Activated naive CD8-positive, alpha-beta T cell treated with anti-CD3 and anti-CD28 coated beads for 36 hours (primary cell): ENCODE measurements at places on chromosomes 2 and 18.

- peak; percentile 2 for DNase-seq
Observed at GRCh38 chr18:7452331-7452730, 114.8 kb upstream of the PTPRM start.

DNA sequence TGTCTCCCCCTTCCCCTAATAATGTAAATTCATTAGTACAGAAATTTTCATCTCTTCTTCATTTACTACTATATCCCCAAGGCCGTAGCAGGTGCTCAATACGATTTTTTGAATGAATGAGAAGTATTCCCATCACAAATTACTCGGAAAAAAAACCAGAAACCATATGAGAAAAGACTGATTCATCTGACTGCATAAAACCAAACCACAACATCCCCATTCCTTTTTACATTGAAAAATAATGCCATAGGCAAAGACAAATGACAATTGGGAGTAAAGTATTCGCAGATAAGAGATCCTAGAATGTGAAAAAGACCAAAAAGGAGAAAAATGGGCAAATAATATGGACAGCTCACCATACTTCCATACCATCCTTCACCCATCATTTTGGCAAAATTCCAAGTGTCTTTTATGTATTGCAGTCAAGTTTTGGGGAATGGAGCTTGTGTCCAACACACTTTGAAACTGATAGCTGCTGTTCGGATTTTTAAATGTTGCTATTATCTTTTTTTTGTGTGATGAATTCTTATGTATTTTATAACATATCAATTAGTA, 1.5 kb downstream of the ZC3H8 start:
- no peak for DNase-seq

GRCh38 chr2:213232649-213233437, 51.4 kb upstream of the SPAG16 start:
- peak; percentile 33 for DNase-seq

DNA sequence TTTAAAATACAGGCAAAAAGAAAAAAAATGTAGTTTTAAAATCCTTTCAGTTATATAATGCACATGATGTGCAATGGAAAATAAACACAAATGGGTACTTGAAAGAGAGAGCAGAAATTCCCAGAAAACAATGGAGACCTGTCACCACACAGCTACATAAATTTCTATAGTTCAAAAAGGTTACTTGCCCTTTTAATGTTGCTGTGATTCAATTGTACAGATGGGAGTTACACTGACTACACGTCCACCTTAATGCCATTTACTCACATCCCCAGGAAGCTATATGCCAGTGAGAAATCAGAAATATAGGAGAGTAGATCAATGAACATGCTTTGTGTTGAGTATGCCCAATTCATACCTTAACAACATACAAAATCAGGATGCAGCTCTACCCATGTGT, 269.6 kb downstream of the ERBB4 start:
- DNase-seq = no peak

DNA sequence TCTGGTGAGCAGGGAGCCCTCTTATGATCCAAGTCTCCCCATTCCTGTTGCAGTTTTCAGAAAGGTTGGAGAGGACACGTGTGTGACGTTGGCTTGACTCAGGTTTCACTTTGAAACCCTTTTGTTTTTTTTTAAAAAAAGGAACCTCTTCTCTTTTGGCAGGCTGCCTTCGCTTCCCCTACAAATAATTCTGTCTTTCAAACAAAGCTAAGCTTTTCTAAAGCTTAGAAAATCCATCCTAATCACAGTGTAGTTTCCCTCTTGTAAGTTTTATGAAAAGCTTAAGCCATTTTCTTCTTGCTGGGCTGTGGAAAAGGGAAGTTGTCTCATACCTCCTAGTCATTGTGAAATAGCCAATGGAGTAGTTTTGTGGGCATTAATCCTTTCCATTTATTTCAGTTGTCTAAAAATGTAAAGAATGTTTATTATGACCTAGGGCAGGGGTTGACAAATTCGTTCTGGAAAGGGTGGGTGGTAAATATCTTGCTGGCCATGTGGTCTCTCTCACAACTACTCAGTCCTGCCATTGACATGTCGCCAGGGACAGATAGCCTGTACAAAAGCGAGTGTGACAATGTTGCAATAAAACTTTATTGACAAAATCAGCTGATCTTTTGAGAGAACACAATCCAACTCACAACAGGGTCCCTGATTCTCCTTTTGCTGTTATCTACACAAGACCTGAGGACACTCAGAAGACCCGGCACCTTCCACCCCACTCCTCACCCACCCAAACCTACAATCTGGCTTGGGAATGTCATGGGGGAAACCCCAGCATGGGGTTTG, 878.8 kb downstream of the RNF144A start:
- no peak for DNase-seq

DNA sequence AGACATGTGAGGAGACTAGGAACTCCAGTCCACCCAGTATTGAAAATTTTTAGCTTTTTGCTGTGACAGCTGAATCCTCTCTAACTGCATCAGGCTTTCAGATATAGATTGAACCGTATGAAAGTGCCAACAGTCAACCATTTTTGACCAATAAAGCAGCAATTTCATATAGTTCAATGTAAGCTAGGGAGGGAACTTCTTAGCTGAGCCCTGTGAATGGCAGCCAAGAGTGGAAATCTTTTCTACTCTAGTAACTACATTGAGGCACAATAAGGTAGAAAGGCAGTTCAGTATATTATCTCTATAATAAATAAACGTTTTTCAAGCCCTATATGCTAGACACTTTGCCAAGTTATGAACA, 96.3 kb upstream of the TANK start:
- DNase-seq = no peak
